Motor neuron (in vitro differentiated cells): ENCODE measurements at places on chromosomes 4 and X. TPM values are rescaled to one million over a fixed set of nuclear protein-coding genes. Genes with fewer than 3 reads are reported as not detected.
A peak's percentile ranks its signal among the peaks of the same experiment; 100 is the strongest.

Gene SNX12
- total RNA-seq, result 43.4 and 51.6 TPM in 2 replicates

DNA sequence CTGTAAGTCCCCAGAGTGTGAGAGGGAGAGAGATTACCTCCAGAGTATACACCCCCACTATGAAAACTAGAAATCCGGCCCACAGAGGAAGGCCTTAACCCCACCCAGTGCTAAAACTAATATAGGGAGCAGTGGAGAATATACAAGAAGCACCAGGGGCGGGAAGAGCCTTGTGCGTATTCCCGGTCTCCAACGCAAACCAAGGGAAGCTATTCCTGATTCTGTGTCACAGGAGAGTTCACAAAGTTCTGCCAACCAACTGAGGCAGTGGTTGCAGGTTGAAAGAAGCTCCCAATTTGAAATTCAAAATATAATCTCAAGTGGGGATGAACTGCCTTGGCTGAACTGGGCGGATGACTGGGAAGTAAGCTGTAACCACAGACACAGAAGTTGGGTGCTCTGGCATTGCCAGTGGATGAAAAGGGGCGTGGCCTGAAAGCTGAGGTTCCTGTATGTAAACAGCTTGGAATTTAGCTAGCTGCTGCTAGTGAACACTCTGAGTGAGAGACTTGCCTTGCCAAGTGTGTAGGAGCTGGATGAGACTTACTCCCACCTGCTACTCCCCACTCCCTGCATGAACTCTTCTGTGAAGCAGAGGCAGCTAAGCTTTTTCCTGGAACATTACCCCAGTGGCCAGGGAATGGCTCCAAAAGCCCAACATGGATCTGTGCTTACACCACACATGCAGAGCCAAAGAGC, 32.7 kb downstream of the ELF2 start:
- peak; percentile 40 for ATAC-seq

- no peak for ATAC-seq
Measured at GRCh38 chr4:141074098-141074878, 59.0 kb downstream of the RNF150 start.

- no peak for ATAC-seq
Measured at GRCh38 chrX:133373386-133374079, 41.8 kb downstream of the GPC4 start.

Gene TMEM150C
- 0.19 and 0.24 TPM in 2 replicates for total RNA-seq
